ENCODE measurements at places on chromosomes 13 and 19.

GRCh38 chr13:108588516-108588915, 40.9 kb upstream of the MYO16 start:
- no peak for DNase-seq

- DNase-seq = peak; percentile 21
Measured at GRCh38 chr13:113917594-113918371, 53.9 kb upstream of the GAS6 start.

DNA sequence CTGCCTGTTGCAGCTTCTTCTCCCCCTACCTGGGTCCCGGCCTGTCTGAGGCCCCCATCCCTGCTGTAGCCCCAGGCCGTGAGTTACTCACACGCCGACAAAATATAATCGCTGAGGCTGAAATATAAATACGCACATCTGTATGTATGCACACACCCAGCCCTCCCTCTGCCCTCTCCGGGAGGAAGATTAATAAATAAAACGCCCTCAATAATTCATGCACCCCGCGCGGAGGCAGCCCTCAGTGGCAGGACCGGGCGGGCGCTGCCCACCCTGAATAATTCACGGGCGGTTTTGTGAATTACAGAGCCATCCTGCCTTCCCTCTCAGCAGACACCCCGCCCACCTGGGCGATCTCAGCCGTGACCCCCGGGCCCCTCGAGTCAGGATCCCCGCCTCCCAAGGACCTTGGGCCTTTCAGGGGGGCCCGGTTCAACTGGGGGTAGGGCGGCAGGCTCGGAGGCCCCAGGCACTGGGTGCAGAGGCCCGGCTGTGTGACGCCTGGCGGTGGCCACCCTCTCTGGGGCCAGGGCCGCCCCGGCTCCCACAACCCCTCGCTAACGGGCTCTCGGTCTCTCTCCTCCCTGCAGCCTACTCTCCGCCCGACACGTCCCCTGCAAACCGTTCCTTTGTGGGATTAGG, 24.2 kb downstream of the SMIM24 start:
- no peak for DNase-seq

DNA sequence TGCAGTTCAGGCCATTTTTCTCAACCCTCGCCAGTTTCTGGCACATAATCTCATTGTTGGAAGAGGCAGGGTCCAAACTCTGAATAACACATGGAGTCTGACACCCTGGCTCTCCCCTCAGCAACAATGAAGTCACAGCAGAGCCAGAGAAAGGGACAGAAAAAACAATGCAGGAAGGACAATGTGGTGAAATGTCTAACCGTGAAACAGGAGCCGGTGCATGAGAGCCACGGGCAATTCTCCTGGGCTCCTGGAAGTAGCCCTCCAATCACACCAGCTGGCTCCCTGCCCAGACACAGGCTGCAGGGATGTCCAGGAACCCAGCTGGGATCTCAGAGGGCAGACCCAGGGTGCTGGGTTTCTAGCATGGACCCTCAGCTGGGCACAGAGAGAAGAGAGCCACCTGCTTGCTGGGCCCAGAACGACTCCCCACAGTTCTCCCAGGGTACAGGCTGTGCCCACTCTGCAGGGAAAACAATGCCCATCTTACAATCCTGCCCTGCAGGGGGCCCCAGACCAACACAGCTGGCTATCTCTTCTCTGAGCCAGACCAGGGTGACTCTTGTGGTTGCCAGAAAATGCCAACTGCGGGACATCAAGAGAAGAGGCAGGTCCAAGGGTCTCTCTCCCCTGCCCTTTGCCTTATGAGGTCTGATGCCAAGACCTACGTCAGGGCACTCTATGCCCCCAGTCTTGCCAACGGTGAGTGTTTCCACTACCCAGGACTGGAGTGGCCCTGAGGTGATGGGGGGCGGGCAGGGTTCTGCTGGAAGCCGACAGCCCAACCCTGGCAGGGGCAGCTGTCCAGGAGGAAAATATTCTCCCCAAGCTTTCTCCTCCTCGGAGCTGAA, 64.5 kb downstream of the CEBPG start:
- no peak for DNase-seq

DNA sequence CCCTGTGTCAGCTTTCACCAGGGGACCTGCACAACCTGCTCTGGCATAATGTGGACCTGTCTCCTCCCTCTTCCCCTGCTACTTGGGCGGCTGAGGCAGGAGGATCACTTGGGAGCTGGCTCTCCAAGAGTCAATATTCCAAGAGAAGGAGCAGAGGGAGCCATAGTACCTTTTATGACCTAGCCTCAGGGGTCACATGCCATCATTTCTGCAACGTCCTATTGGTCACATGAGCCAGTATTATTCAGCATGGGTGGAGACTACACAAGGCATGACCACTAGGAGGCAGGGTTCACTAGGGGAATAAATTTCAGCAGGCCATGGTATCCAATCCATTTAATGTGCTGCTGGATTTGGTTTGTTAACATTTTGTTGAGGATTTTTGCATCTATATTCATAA, 12.0 kb upstream of the SHFL start:
- no peak for DNase-seq

DNA sequence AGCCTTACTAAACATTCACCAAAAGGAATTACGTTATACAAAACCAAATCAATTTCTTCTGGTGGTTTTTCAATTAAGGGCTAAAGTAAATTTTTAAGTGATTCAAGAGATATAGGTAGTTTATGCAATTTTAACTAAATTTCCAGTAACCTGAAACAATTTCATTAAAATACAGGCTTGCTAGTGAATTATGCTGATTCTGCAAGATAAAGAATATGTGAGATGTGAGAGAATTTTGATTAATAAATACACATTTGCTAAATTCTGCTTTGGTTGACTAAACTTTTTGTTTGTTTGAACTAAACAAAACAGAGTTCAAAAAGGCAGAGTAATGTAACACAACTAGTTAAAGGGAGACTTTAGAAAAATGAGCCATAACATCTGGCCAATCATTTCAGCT, 27.1 kb downstream of the FGF14 start:
- no peak for DNase-seq

- DNase-seq = no peak
Measured at GRCh38 chr19:3186891-3187661, 1.3 kb downstream of the NCLN start.

DNA sequence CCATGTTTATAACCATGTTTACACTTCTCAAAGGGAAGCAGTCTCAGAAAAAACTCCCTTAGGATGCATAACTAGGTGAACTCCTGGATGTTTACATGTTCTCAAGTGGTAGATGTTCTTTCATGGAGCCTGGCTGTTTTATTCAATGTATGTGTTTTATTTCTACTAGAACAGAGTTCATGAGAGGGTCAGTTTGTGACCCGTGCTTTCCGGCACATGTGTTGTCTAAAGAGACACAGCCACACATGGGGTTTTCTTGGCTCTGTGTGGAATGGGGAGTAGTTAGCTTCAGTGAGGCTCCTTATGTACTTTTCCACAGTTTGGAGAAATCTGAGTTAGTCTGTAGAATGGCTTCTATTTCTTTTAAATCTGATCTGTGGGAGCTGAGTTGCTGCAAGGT, 60.9 kb downstream of the ATP8A2 start:
- DNase-seq = no peak

DNA sequence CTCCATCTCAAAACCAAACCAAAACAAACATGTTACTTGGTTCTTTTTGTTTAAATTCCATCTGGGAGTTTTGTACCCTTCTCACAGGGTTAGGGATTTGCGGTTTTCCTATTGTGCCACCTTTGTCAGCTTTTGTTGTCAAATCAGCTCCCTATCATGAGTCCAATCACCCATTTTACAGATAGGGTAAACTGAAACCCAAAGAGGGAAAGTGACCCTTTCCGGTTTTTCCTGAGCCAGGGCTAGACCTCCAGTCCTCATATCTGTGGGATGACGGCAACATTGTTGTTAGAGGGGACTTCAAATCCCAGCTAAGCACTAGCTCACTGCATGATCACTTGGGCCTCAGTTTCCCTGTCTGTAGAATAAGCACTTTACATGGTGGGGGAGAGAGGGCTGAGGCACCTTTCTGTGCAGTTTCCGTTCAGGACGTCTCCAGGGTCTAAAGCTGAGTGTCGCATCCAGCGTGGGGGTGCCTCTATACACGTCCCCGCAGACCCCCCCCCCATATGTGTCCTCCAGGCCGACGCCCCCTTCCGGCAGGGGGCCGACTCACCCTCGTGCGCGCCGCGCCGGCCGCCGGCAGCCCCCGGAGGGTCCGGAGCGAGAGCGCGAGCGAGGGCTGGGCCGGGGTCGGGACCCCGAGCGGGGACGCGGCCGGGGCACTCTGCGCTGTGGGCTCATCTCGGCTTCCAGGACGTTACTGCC, 3.9 kb downstream of the CCDC194 start:
- DNase-seq = no peak

GRCh38 chr13:34338102-34338501, 520.2 kb downstream of the RFC3 start:
- no peak for DNase-seq

- no peak for DNase-seq
Measured at GRCh38 chr13:53197424-53197823, 168.8 kb downstream of the OLFM4 start.

- no peak for DNase-seq
Measured at GRCh38 chr19:44755219-44755618, 6.7 kb downstream of the BCL3 start.

- no peak for DNase-seq
Measured at GRCh38 chr13:40132249-40132648, 476.8 kb downstream of the COG6 start.

DNA sequence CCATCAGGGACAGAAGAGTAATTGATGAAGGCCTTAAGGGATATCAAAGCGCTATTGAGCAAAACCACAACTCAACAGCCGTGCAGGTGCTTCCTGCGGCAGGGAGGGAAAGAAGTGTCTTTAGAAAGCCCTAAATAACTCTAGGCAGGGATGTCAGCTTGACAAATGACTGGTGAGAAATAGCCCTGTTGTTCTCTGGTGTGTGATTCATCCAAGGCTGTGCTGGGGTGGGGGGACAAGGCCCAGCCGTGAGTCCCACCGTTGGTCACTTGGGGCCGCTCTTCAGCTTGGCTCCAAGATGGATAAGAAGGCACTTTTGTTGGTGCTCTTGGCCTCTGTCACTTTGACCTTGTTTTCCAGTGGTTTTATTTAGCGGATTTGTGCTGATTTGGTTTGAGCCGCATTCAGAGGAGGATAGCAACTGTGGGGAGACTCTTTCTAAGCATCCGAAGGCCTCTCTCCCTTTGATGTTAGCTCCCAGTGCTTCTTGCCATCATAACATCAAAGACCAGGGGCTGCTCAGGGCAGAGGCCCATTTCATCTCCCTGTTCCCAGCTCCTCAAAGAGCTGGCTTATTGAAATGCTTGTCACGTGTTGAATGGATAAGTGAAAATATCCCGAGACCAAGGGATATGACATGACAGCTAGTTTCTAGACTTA, 130.3 kb upstream of the SERP2 start:
- DNase-seq = peak; percentile 82

- DNase-seq = no peak
Measured at GRCh38 chr19:5152767-5153532, 184.0 kb downstream of the KDM4B start.

DNA sequence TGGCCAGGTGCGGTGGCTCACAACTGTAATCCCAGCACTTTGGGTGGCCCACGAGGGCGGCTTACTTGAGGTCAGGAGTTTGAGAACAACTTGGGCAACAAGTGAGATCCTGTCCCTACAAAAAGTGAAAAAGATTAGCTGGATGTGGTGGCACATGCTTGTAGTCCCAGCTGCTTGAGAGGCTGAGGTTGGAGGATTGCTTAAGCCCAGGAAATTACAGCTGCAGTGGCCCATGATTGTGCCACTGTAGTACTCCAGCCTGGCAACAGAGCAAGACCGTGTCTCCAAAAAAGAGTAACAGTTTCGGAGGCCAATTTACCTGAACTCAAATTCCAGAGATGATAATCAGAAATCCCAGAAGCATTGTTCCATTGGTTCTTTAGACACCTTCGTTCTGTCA, 4.4 kb downstream of the ZNF473 start:
- no peak for DNase-seq

- no peak for DNase-seq
Measured at GRCh38 chr13:83121896-83122295, 760.4 kb downstream of the SLITRK1 start.

- no peak for DNase-seq
Measured at GRCh38 chr13:111860231-111860552, 206.8 kb upstream of the SOX1 start.

DNA sequence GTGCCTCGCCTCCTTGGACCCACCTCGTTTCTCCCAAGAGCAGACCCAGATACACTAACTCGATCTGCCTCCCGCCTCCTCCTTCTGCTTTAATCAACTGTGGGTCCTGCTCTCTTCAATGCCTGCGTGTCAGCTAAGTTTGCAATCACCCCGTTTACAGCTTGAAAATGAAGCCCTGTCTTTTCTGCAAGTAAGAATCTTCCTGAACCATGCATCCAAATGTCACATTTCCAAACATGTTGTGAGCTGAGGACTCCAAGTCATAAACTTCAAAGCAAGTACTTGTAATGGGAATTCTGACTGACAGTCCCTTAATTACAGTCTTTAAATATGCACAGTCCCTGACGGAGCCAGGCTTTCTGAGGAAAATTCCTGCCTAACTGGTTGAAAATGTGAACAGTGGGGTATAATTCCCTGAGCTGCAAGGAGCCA, 154.9 kb upstream of the UQCRFS1 start:
- DNase-seq = peak; percentile 23

- no peak for DNase-seq
Measured at GRCh38 chr19:39946532-39946931, 12.1 kb upstream of the FCGBP start.

- DNase-seq = no peak
Measured at GRCh38 chr13:49279885-49280284, 32.2 kb downstream of the CDADC1 start.

- DNase-seq = no peak
Measured at GRCh38 chr13:27476943-27477703, 26.8 kb upstream of the MTIF3 start.

- no peak for DNase-seq
Measured at GRCh38 chr13:33182729-33183128, 102.8 kb downstream of the STARD13 start.

- no peak for DNase-seq
Measured at GRCh38 chr13:74193391-74193790, 59.2 kb upstream of the KLF12 start.

GRCh38 chr13:92463134-92463533, 763.5 kb upstream of the GPC6 start:
- no peak for DNase-seq

DNA sequence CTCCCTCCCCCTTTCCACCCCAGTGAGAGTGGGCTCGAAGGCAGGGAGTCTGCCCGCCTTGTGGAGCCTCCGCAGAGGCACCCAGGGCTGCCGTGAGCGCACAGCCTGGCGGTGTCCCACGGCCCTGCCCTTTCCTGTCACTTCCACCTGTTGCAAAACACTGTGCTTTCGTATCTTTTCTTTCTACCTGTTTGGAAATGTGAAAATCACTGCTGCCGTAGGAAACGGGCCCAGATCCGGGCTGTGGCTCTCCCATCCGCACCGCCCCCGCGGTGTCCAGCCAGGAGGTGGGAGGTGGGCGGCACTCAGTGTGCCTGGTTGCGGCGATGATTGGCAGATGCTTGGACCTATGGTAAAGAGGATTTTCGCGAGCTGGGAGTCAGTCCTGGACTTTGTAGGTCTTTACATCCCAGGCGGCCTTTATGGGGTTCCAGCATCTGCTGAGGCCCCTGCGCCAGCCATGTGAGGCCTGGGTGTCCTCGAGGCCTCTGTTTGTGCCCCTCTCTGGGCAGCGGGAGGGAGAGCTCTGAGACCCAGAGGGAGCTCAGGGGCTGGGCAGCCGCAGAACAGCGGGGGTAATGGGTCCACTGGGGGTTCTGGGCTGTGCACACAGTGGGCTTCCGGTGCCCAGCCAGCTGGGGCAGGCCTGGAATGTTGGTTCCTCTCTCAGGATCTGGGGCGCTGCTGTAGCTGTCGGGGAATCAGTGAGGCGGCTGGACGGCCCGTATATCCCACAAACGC, 6.1 kb downstream of the STK11 start:
- peak; percentile 79 for DNase-seq

GRCh38 chr19:33366127-33366526, 7.4 kb upstream of the CEBPG start:
- no peak for DNase-seq

GRCh38 chr13:51659276-51660127, 75.2 kb downstream of the WDFY2 start:
- DNase-seq = no peak

All from H9 (cell line).